ENCODE measurements at places on chromosomes 11 and 22.

GRCh38 chr22:39745789-39746188 lies 147.8 kb downstream of the ENTHD1 start:
- DNase-seq, result peak; percentile 38

GRCh38 chr11:19176629-19177186 lies 25.1 kb downstream of the CSRP3 start:
- no peak for DNase-seq

GRCh38 chr11:19661827-19662226 lies 50.8 kb upstream of the NAV2 start:
- no peak for DNase-seq

DNA sequence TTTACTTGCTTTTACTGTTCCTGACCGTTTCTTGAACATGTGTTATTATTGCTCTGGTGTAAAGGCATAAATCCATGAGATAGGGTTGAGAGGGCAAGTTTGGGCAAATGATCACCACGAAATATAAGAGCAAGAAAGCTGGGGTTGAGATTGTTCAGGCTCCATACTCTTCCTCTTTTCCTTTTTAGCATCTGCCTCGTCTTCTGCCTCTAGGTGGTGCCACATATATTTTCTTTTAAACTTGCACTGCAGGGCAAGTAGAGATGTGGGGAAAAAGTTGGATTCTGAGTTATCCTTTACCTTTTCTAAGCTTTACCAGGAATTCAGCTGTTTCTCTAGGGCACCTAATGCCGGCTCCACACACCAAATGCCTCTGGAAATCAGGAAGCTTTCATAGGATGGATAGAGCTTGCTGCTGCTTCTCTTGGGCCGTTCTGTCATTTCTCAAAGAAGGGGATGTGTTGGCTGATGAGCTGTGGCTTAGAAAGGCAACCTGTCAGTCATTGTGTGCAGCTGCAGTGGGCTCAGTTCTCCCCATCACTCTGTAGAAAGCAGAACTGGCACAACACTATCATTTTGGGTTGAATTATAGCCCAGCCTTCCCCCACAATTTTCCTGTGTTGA lies 98.2 kb downstream of the LDLRAD3 start:
- peak; percentile 17 for DNase-seq
